ENCODE measurements at places on chromosomes 11 and 22.

DNA sequence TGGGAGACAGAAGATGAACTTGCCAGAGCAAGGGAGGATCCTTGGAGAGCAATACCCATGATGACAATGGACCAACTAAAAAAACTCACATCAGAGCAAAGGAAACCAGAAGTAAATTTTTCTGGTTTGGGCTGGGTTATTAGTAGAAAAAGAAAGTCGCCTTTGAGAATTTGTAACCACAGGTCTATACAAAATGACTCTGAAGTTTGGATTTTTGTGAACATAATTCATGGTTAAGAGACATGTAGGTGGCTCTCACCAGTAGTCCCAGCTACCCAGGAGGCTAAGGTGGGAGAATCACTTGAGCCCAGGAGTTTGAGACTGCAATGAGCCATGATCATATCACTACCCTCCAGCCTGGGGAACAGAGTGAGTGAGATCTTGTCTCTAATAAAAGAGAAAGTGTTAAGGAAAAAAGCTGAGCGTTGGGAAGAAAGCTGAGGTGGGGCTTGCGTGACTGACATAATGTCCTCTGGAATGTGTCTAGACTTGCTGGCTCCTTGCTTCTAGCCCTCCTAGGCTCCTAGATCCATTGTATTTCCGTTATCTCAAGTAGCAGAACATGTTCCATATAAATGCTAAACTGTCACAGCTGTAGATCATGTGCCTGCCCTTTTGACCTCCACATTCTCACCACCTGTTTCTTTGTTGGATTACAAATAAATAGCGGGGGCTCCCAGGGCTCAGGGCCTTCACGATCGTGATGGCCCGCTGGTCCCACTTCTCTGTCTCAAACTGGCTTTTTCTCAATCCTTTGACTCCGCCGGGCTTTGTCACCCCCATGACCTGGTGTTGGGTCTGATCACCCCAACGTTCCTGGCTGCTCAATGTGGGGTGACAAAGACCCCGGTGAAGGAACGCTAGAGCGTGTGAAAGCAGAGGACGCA is 56.2 kb upstream of the SC5D start:
- DNase-seq: no peak

- DNase-seq: no peak
These were observed 45.6 kb downstream of the ARFGAP3 start for GRCh38 chr22:42811459-42811858.

- no peak for DNase-seq
These were observed 24.1 kb downstream of the MRGPRD start for GRCh38 chr11:68956547-68957254.

DNA sequence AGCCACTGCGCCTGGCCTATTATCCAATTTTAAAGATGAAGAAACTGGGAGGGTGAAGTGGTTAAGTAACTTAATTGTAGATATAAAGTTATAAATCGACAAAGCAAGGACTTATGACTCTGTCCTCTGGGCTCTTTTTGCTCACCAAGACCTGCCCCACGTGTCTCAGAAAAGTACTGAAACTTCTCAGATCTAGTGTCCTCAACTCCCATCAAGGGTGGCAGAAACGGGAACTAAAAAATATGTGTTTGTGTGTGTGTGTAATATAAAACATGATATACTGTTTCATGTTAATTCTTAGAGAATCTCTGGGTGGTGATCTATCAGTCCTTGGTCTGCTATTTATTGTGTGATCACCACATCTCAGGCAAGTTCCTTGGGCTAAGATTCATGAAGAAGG is 104.9 kb downstream of the GAB2 start:
- no peak for DNase-seq

DNA sequence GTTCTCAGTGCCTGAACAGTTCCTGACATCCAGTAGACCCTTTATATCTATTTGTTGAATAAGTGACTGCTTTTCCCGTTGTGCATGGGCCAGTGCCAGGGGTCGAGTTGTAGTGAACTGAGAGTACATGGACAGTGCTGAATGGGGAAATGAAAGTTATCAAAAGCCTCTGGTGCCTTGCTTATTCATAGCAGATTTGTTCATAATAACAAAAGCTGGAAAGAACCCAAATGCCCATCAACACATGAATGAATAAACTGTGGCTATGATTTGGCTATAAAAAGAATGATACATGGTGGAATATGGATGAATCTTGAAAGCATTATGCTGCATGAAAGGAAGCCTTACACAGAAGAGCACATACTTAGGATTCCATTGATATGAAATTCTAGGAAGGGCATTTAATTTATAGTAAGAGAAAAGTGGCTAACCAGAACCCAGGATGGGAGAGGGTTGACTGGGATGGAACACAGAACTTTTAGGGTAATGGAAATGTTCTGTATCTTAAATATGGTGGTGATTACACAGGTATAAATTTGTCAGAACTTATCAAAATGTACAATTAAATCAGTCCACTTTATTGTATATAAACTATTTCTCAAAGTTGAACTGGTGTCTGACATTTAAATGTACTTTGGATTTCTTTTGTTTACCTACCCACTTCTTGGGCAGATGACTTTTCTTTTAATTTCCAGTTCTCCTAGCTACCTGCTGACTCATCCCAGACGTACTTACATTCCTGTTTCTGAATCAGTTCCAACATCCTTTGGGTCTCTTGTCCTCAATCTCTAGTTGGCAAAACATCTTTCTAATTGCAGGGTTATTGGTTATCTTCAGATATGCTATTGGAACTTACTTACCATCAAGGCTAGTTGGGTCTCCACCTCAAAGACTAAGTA is 42.8 kb downstream of the PACS1 start:
- no peak for DNase-seq

DNA sequence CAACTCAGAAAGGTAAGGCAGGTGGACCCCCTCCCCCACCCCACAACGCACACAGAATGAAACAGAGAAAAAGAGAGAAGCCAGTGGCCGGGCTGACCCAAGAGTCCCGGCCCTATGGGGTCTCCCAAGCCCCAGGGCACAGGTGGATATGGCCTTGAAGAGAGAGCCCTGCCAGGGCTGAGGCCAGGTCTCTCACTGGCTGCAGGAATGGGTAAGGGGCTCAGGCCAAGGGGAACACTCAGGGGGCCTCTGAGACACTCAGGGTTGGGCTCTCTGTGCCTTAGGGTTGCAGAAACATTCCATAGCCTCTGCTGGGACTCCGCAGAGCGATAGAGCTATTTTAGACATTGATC is 98.0 kb downstream of the PDE2A start:
- no peak for DNase-seq

- DNase-seq: no peak
These were observed 19.2 kb upstream of the MRGPRX1 start for GRCh38 chr11:18958221-18958910.

- no peak for DNase-seq
These were observed 82.1 kb downstream of the ARHGAP42 start for GRCh38 chr11:100769165-100769564.

GRCh38 chr11:68016904-68017817 is 7.0 kb downstream of the ALDH3B1 start:
- DNase-seq: no peak

GRCh38 chr11:8766988-8767374 is 84.4 kb downstream of the RPL27A start:
- no peak for DNase-seq

DNA sequence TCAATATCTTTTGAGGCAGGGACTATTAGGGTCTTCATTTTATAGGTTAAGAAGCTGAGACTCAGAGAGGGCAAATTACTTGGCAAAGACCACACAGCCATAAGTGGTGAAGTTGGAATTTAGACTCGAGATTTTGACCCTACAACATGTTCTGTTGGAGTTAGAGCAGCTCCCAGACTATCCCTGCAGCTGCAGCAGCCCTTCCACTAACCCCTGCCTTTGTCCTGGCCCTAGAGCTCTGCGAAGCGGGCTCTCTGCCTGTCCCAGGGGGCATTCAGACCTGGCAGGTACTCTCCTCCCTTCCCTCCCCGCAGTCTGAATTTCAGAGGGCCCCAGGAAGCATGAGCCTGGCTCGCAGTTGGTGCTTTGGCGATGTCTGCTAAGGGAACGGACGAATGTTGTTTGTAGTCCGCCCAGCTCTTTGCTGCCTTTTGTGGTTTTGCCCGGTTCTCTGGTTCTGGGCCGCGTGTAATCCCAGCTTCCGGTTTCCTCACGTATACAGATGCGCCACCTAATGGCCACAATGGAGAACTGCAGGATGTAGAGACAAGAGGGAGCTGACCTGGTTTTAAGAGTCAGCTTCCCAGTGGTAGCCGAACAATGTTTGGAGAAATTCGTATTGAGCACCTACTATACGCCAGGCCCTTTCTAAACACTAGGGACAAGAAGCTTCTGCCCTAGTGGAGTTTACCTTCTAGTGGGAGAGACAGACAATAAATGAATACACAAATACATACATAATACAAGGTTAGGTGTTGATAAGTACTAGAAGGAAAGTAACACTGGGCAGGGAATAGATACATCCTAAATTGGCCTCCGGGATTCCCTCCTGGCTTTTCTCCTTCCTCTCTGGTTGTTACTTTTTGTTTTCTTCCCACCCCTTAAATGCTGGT is 125.2 kb downstream of the ST3GAL4 start:
- peak; percentile 81 for DNase-seq

- DNase-seq: no peak
These were observed 48.2 kb downstream of the MICAL3 start for GRCh38 chr22:17976121-17976520.

GRCh38 chr11:20362481-20362880 is 1.0 kb upstream of the HTATIP2 start:
- no peak for DNase-seq

- no peak for DNase-seq
These were observed 27.6 kb upstream of the APLP2 start for GRCh38 chr11:130042093-130042591.

GRCh38 chr11:19869466-19869865 is 156.8 kb downstream of the NAV2 start:
- no peak for DNase-seq

GRCh38 chr11:92845805-92846204 is 123.6 kb upstream of the MTNR1B start:
- no peak for DNase-seq

DNA sequence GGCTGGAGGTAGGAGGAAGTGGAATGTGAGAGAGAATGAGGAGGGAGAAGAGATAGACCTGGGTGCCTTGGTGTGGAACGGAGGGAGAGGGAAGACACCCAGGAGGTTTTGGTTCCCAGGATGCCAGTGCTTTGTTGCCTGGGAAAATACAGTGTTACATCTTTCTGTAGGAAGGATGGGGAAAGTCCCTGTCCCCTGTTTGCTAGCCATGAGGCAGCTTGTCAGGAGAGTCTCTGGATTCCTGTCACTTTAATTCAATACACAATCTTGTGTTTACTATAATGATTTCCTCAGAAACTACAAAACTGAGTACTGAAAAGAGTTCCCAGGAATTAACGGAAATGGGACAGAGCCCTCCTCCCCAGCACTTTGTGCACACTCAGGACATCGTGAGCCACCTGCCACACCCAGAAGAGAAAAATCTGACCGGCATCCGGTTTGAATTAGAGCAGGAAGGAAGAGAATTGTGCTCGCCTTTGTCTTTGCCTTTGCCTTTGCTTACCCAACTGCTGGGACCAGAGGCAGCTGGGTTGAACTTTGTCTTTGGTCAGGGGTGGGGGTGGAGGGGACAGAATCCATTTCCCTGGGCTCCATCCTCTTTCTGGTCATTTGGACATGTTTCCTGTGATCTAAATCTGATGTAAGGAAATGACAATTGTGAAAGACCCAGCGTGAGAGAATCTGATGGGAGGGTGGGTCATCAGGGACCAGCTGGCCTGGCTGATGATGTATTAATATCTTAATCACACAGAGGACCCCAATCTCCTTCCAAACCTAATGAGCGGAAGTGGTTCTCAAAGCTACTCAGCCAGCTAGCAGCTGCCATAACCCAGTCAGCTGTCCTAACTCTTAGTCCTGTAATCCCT is 1.3 kb upstream of the LIMK2 start:
- DNase-seq: no peak

GRCh38 chr11:67504005-67504949 is 886 bp downstream of the PITPNM1 start:
- DNase-seq: no peak

- DNase-seq: no peak
These were observed 10.9 kb downstream of the ACO2 start for GRCh38 chr22:41479671-41480396.

DNA sequence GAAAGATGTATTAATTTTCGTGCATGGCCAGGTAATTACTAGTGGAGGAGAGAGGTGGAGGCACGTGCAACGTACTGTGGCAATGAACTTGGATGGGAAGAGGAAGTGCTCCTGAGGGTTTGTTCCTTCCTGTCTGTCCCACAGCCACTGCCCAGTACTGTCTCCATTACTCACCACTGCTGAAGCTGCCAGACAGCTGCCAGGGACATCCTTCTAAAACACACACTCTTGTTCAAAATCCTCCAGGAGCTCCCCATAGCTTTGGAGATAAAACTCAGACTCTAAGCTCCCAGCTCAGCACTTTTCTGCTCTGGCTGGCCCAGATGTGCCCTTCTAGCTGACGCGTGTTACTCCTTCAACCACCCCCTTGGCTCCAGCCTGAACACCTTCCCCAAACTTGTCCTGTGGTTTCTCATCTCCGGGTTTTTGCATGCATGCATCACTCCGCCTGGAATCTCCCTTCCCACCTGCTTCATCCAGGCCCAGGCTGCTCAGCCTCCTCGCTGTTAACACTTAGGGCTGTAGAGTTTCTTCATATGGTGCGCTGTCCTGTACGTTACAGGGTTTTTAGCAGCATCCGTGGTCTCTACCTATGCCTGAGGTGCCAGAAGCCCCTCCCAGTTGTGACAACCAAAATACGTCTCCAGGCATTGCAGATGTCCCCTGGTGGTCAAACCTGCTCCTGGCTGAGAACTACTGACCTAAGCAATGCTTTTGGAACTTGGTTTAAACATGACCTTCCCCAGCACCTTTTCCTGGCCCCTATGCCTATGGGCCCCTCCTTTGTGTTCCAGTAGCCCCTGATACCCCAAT is 69.5 kb downstream of the C11orf91 start:
- DNase-seq: no peak

DNA sequence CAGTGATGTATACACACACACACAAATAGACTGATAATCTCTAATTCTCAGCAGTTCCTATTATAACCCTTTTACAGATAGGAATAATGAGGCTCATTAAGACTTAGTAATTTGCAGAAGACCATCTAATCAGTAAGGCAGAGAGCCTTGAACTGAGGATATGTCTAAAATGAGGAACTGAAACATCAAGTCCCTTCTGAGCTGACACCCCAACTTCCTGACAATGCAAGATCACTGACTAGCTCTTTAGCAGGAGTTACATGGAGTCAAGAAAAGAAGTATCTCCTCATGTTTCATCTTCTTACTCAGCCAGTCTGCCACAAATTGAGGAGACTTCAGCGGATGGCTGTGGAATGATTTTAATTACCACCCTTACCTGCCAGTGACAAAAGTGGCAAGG is 193.0 kb downstream of the MSANTD4 start:
- DNase-seq: no peak

GRCh38 chr11:103228807-103229206 is 119.6 kb downstream of the DYNC2H1 start:
- no peak for DNase-seq
